ENCODE measurements at places on chromosomes 3 and 15. TPM values are rescaled to one million over a fixed set of nuclear protein-coding genes. Genes with fewer than 3 reads are reported as not detected.

Gene C3orf22
- total RNA-seq: not detected

Gene GOLGA6L7
- not detected for total RNA-seq

Gene COPB2
- 264 TPM for total RNA-seq

Gene FETUB
- total RNA-seq: not detected

Gene EFHB
- total RNA-seq: 0.74 TPM

Gene GATA2
- total RNA-seq: 79.2 TPM

Gene SGO1
- 12.4 TPM for total RNA-seq

Gene CX3CR1
- not detected for total RNA-seq

Gene PEX5L
- total RNA-seq: not detected

Gene CPB1
- total RNA-seq: not detected

Gene LAMB2
- total RNA-seq: 508 TPM

Gene C2CD4A
- not detected for total RNA-seq

Gene LRRC31
- not detected for total RNA-seq

Gene SATB1
- 4.5 TPM for total RNA-seq

Gene TRAIP
- total RNA-seq: 6.2 TPM

Gene ST3GAL6
- total RNA-seq: not detected

Gene STRIT1
- total RNA-seq: not detected

Gene UPK1B
- total RNA-seq: not detected

Gene B3GALNT1
- total RNA-seq: 0.45 TPM

Gene GADL1
- not detected for total RNA-seq

Gene CD276
- 110 TPM for total RNA-seq

Gene KAT2B
- total RNA-seq: 12.2 TPM

Gene A4GNT
- not detected for total RNA-seq

Gene KNG1
- total RNA-seq: not detected

Gene LRRC49
- total RNA-seq: 7.6 TPM

Gene MCTP2
- 0.63 TPM for total RNA-seq

Gene FAM174B
- total RNA-seq: 1.6 TPM

Gene SH2D7
- total RNA-seq: not detected

Gene BSN
- total RNA-seq: 0.07 TPM

Gene GPR171
- total RNA-seq: not detected

Gene PAQR5
- 0.60 TPM for total RNA-seq

Gene OXTR
- total RNA-seq: 629 TPM

Gene LARP6
- 114 TPM for total RNA-seq

Gene ABI3BP
- 26.6 TPM for total RNA-seq

Gene GABRR3
- not detected for total RNA-seq

Gene DPPA2
- total RNA-seq: not detected

Gene CLDN18
- total RNA-seq: not detected

Gene PARP16
- 4.2 TPM for total RNA-seq

Gene GNAT1
- not detected for total RNA-seq

Gene GRK7
- not detected for total RNA-seq

Gene FBLN2
- 79.5 TPM for total RNA-seq

Gene WDR49
- total RNA-seq: not detected

Gene ITGA11
- 2.1 TPM for total RNA-seq

Gene MTHFS
- 24.0 TPM for total RNA-seq

Gene SLC15A2
- not detected for total RNA-seq

Gene CD86
- not detected for total RNA-seq
